ENCODE measurements at places on chromosomes 12 and 14.

DNA sequence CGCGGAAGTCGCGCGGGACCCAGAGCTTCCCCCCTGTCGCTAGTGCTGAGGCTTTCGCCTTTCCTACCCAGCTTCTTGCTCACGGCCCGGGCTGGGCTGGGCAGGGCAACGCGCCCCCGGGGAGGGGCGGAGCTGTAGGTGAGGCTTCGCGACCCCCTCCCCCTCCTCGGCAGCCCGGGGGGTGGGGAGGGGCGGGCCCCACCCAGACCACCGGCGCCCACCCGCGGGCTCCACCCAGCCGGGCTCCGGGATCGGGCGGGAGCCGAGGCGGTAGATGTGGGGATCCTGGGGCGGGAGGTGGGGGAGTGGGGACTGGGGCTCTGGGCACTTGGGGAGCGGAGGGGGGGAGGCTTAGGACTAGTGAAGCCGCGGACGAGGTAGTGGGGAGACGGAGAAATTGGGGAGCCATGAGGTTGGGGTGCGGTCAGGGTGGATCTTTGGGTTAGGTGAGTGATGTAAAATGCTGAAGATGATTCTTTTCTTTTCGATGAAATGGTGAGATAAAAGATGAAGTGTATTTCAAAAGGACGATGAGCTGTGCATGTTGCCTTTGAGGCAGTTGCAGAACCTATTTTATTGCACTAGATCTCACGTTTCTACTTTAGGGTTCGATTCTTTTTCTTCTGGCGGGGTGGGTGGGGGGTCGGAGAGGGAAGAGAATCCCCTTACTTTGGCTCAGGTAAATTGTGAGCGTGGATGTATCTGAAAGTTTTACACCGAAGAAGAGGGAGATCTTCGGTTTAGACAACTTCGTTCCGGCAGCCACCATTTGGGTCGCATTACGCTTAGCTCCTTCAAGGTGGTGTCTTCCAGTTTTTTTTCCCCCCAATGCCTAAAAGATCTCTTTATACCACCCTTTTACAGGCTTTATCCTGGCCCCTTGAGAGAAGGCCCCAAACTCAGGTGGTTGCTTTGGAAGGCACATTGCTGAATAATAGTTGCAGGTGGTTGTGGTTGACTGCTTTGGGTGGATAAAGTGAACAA lies 619 bp downstream of the ERC1 start:
- DNase-seq = no peak

DNA sequence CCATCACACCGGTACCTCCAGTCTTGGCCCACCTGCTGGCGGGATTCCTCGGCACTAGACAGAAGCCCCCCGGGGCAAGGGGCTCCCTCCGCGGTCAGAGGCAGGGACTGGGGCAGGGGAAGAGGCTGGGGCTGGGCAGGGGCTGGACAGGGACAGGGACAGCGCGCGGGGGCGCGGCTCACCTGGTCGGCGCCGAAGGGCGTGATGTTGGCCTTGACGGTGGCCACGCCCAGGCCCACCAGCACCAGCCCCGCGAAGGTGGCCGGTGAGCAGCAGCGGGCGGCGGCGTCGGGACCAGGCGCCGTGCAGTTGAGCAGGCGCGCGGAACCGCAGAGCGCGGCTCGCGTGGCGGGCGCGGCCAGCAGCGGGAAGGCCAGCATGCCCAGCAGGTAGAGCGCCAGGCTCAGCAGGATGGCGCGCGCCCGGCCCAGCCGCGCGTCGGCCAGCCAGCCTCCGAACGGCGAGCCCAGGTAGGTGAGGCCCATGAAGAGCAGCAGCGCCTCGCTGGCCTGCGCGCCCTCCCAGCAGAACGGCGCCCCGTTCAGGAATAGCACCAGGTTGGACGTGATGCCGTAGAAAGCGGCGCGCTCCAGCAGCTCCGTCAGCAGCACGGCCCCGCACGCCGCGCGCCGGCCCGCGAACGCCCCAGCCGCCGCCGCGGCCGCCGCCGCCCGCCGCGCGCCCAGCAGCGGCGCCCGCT lies 392 bp downstream of the SLC15A4 start:
- no peak for DNase-seq

- DNase-seq = no peak
Measured at GRCh38 chr14:95467657-95468056, 48.8 kb downstream of the SYNE3 start.

DNA sequence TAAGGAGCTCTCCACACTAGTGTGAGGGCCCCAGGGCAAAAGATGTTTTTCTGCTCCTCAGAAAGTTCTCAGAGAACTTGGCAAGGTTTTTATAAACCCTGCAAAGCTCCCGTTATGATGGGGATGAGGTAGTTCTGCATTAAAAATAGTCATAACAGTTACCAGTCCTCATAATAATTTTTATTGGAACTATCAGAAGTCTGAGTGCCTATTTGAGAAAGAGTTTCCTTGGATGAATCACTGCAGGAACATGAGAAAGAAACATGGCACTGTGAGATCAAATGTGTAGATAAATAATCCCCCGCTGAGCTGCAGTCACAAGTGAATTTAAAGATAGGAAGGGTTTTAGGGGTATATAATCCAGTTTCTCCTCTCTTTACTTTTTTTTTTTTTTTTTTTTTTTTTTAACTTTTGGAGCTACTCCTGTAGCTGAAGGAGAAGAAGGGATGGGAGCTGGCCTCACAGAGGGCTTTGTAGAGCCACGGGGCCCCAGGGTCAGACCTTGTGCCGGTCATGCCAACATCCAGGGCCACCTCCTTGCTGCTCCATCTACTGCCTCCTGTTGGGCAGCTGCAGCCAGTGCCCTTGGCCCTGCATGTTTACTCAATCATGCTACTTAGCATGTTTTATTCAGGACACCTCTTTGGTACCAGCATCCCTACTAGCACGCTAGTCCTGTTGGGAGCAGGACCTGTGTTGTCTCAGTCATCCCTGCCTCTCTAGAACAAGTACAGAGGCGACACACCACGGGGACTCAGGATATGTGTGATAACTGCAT lies 39.5 kb downstream of the EVL start:
- DNase-seq = no peak

DNA sequence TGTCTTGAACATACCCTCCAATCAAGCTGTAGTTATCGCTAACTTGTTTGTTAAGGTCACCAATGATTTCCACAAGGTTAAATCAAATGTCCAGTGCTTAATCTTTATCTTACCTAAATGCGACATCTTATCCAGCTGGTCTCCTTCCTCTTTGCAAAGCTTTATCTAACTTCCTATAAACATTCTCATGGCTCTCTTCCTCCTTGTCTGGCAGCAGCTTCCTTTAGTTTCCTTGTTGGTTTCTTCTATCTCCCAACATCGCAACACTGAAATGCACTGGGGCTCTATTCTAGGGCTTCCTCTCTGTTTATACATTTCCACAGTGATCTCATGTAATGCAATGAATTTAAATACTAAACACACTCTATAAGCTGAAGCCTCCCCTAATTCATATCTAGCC lies 28.7 kb downstream of the UBE2N start:
- DNase-seq = no peak

DNA sequence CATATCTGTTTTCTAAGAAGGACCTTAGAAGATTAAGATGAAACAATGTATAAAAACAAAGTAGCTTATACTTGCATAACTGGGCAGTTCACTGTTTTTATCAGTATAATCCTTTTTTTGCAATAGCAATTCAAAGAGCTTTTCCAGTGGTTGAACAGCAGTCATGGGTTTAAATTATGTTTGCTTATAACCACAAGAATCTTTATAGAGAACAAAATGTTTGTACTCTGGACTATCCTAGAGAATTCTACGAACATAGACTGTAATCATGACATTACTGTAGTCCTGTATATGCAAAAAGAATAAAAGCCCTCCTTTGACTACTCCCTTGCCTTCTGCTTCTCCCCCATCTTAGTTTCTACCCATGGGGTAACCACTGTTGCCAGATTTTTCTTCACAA lies 5.7 kb downstream of the FAM177A1 start:
- DNase-seq = no peak

- no peak for DNase-seq
Measured at GRCh38 chr12:24255920-24256665, 306.6 kb upstream of the SOX5 start.

- DNase-seq = no peak
Measured at GRCh38 chr12:132517740-132518100, 27.8 kb downstream of the FBRSL1 start.

DNA sequence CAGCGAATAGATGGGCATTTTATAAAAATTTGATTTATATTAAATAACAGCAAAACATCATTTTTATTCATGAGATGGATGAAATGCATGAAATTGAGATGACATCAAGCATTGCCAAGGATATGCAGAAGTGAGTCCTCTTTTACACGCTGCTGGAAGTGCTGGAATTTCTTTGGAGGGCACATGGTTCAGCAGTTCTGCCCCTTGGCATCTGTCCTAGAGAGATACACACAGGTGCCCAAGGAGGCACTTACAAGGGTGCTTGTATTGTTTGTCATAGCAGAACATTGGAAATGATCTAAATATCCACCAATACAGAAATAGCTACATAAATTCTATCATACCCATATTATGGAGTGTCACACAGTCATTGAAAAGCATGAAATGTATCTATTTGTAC lies 441.1 kb upstream of the TMPO start:
- no peak for DNase-seq
